Sigmoid colon (tissue), 7 donors: ENCODE measurements at places on chromosomes 13 and 19. TPM values are rescaled to one million over a fixed set of nuclear protein-coding genes. Genes with fewer than 3 reads are reported as not detected.

ACER1 gene
- polyA plus RNA-seq, result 0.19 TPM

IZUMO2 gene
- not detected for polyA plus RNA-seq

BICRA gene
- polyA plus RNA-seq, result 2.5 TPM

RASGRP4 gene
- polyA plus RNA-seq, result 0.69 TPM

LHB gene
- polyA plus RNA-seq, result not detected

GRCh38 chr19:42577016-42577415 lies 17.7 kb downstream of the CEACAM8 start:
- H3K4me3 ChIP-seq, result no peak overlapping the region
- DNase-seq, result no peak
- no peaks in the 10 kb centered on the region for H3K36me3 ChIP-seq
- H3K27ac ChIP-seq, result no peak overlapping the region
- no peaks in the 10 kb centered on the region for H3K4me1 ChIP-seq

- no peaks in the 10 kb centered on the region for H3K36me3 ChIP-seq
These were observed 20.1 kb upstream of the TFDP1 start for GRCh38 chr13:113564331-113565023.

DNA sequence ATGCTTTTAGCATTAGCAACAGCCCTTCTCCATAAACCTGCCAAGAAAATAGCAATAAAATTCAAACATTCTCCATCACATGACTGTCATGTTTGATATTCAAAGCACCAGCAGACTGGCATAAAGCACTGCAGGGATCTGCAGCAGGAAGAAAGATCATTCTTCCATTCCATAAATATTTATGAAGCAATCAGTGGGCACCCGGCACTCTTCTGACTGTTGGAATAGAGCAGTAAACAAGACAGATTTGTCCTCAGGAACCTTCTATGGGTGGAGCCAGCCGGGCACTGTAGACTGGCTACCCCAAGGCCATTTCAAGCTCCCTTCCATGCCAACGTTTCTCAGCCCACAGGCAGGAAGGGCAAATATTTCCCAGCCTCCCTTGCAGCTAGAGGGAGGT lies 25.5 kb downstream of the PLA2G4C start:
- no peak for DNase-seq
- no peaks in the 10 kb centered on the region for H3K27me3 ChIP-seq
- peaks cover 22% of the 10 kb centered on the region for H3K4me1 ChIP-seq
- no peak overlapping the region for H3K27ac ChIP-seq

DNA sequence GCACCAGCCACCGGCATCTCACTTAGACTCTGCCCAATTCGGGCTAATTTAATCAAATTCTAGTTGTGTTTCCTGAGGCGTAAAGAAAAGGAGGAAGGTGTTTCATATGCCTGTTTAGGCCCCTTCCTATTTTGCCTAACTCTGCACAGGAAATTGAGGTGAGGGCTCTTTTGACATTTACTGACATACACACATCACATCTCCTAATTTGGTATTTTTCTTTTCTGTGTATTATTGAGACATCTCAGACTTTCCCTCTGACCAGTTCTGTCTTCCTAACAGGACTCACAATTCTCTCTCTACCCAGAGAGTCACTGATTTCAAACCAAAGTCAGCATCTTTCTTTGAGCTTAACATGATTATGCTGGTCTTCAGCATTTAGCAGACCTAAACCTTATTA lies 7.9 kb downstream of the CEACAM3 start:
- no peak overlapping the region for H3K27ac ChIP-seq
- no peaks in the 10 kb centered on the region for H3K27me3 ChIP-seq
- H3K4me3 ChIP-seq, result no peak overlapping the region
